Pancreas (tissue), 10 donors: ENCODE measurements at places on chromosomes 12 and 14. TPM values are rescaled to one million over a fixed set of nuclear protein-coding genes. Genes with fewer than 3 reads are reported as not detected.

The NTF3 gene
- 0.63 TPM for polyA plus RNA-seq

The PAH gene
- polyA plus RNA-seq = 42.0 TPM

The C12orf54 gene
- polyA plus RNA-seq = 0.77 TPM

The CD163 gene
- 8.5 TPM for polyA plus RNA-seq

The DGLUCY gene
- polyA plus RNA-seq = 31.9 TPM

The GLS2 gene
- polyA plus RNA-seq = 35.5 TPM

The SETD1B gene
- 9.2 TPM for polyA plus RNA-seq

The FLRT2 gene
- 119 TPM for polyA plus RNA-seq

The DACT1 gene
- polyA plus RNA-seq = 0.80 TPM

The GLIPR1 gene
- polyA plus RNA-seq = 0.68 TPM

The OR6J1 gene
- 0.05 TPM for polyA plus RNA-seq

GRCh38 chr14:20631023-20631879 lies 10.2 kb downstream of the OR6S1 start:
- peaks cover 5% of the 10 kb centered on the region for H3K4me1 ChIP-seq
- H3K36me3 ChIP-seq = no peaks in the 10 kb centered on the region
- H3K4me3 ChIP-seq = no peak overlapping the region
- H3K27ac ChIP-seq = no peak overlapping the region
- H3K27me3 ChIP-seq = no peaks in the 10 kb centered on the region
- DNase-seq = no peak

DNA sequence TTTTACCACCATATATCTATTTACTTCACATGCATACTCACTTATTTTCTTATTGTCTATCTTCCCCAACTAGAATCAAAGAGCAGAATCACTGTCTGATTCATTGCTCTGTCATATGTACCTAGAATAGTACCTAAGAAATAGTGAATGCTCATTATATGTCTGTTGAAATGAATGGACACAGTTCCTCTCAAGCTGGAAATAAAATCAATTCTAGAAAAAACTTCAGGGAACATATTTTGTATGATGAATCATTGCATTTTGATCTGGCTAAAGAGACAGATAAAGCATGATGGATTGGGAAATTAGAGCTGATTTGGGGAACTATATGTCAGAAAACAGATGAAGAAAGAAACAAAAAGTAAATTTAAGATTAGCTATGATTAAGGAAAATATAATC lies 623.3 kb downstream of the C12orf50 start:
- no peak overlapping the region for H3K4me3 ChIP-seq
- H3K27me3 ChIP-seq = no peaks in the 10 kb centered on the region
- DNase-seq = no peak
- H3K4me1 ChIP-seq = no peaks in the 10 kb centered on the region

DNA sequence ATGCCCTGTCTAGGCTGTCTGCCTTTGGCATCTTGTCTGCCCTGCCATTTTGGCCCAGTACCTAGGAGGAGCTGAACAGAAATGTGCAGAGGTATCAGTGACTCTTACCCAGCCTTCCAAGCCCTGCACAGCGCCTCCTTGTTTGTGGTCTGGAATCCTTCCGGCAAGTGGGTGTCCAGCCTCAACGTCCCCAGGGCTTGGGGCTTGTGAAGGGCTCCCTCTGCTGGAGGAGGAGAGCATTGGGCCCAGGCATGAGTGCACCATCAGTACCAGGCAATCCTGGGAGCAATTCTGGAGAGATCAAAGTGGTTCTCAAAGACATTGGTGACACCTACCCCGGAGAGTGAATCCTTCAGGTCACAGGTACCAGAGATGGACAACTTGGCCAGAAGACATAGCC lies 2.4 kb upstream of the TCL1B start:
- DNase-seq = no peak
- H3K27me3 ChIP-seq = no peaks in the 10 kb centered on the region
- no peak overlapping the region for H3K4me3 ChIP-seq
- H3K36me3 ChIP-seq = no peaks in the 10 kb centered on the region

GRCh38 chr12:13124656-13125505 lies 21.4 kb upstream of the GSG1 start:
- no peaks in the 10 kb centered on the region for H3K27me3 ChIP-seq
- no peak overlapping the region for H3K27ac ChIP-seq
- DNase-seq = no peak
- H3K36me3 ChIP-seq = no peaks in the 10 kb centered on the region
- no peaks in the 10 kb centered on the region for H3K4me1 ChIP-seq

- H3K4me3 ChIP-seq = no peak overlapping the region
- DNase-seq = no peak
- no peak overlapping the region for H3K27ac ChIP-seq
- H3K4me1 ChIP-seq = peaks cover 10% of the 10 kb centered on the region
- H3K27me3 ChIP-seq = no peaks in the 10 kb centered on the region
Observed at GRCh38 chr14:66493750-66494149, 7.6 kb downstream of the CCDC196 start.

GRCh38 chr12:108121320-108121719 lies 7.8 kb upstream of the WSCD2 start:
- H3K27me3 ChIP-seq = no peaks in the 10 kb centered on the region
- H3K4me3 ChIP-seq = no peak overlapping the region
- no peak for DNase-seq
- no peak overlapping the region for H3K27ac ChIP-seq
- H3K36me3 ChIP-seq = no peaks in the 10 kb centered on the region

- H3K27ac ChIP-seq = no peak overlapping the region
- H3K36me3 ChIP-seq = no peaks in the 10 kb centered on the region
Observed at GRCh38 chr14:101028971-101029667, 125.6 kb upstream of the RTL1 start.

DNA sequence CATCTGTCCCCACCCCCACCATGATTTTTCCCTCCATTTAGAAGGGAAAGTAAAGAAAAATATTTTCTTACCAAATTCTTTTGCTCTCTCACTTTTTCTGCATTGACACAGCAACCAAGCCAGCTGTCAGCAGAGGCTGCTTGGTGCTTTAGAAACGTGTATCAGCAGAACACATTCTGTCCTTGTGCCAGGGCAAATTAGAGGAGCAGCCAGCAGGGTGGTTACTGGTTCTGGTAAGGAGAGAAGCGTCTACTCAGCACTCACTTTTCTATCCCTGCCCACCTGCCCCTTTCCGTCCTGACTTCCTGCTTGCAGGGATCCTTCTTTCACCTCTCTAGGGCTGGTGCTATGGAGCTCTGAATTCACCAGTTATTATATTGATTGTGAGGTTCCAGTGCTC lies 327.5 kb upstream of the PDE3A start:
- no peaks in the 10 kb centered on the region for H3K4me1 ChIP-seq
- no peak for DNase-seq
- no peaks in the 10 kb centered on the region for H3K36me3 ChIP-seq

- no peak for DNase-seq
- H3K27ac ChIP-seq = no peak overlapping the region
- no peak overlapping the region for H3K4me3 ChIP-seq
- H3K27me3 ChIP-seq = no peaks in the 10 kb centered on the region
- H3K36me3 ChIP-seq = no peaks in the 10 kb centered on the region
- no peaks in the 10 kb centered on the region for H3K4me1 ChIP-seq
Observed at GRCh38 chr12:108939594-108939993, 59.7 kb downstream of the DAO start.

DNA sequence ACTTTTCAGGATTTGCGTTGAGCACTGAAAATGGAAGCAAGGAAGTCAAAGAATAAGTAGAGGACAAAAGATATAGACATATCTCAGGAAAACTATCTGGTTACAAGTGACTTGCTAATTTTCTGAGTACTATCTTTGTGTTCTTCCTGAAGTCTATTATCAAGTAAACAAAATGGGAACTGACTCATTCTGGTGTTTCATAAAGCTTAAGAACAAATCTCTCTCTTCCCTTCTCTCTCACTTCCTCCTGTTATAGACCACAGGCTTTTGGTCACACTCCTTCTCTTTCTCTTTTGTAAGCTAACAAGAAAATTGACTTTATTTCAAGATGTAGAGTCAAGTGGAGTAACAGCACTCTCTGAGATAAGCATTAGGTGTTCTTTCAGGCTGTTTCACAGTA lies 406.6 kb upstream of the SYT1 start:
- no peak overlapping the region for H3K27ac ChIP-seq
- no peaks in the 10 kb centered on the region for H3K4me1 ChIP-seq
- no peaks in the 10 kb centered on the region for H3K36me3 ChIP-seq

DNA sequence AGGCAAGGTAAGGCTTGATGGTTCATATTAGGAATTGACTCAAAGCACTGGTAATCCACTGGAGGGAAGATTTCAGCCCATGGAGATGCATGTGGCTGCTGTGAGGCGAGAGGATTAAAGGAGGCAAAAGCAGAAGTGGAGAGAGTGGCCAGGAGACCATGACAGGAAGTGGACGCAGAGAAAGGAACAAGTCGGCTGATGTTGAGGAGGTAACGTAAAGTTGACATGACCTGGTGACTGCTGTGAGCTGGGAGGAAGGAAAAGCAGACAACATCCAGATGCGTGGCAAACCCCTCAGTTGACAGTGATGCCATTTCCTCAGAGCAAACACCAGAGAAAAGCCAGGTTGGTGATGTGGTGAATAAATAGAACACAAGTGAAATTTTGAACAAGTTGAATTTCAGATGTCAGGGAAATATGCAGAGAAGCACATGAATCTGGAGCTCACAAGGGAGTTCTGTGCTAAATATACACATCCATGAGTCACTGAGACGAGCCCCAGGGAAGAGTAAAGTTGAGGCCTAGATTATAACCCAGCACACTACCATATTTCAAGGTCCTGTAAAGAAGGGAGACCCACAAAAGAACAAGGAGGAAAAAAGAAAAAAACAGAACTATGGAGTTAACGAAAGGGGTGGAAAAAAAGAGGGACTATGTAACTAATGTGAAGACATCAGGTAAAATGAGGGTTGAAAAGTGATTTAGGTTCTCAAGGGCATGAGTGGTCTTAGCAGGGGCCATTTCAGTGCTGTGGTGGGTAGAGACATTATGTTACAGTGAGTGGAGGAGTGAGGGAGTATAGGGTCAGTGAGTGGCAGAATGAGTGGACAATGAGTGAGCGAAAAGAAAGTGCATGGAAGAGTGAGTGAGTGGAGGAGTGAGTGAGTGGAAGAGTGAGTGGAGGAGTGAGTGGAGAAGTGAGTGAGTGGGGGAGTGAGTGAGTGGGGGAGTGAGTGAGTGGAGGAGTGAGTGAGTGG lies 61.6 kb upstream of the GZMB start:
- H3K27ac ChIP-seq = no peak overlapping the region
- H3K4me1 ChIP-seq = no peaks in the 10 kb centered on the region
- H3K4me3 ChIP-seq = no peak overlapping the region
- no peaks in the 10 kb centered on the region for H3K36me3 ChIP-seq
- no peak for DNase-seq

DNA sequence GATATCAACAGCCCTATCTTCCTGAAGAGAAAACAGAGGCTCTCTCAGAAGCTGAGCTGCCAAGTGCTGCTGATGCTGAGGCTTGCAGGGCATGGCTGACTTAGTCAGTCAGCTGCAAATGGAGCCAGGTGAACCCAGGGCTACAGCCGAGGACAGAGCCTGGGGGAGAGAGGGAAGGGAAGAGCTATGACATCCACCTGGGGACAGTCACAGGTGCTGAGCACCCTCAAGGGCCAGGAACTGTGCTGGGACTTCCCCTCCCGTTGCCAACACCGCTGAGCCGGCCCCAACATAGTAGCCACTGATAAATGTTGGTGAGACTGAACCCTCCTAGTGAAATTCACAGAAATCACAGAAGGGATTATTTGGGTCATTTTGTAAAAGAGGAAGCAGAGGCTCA lies 6.7 kb upstream of the CHGA start:
- no peak for DNase-seq
- H3K4me1 ChIP-seq = no peaks in the 10 kb centered on the region
- no peak overlapping the region for H3K27ac ChIP-seq
- no peaks in the 10 kb centered on the region for H3K36me3 ChIP-seq
- no peak overlapping the region for H3K4me3 ChIP-seq

GRCh38 chr14:103735439-103735814 lies 19.8 kb downstream of the ZFYVE21 start:
- H3K36me3 ChIP-seq = peaks cover 12% of the 10 kb centered on the region
- H3K4me1 ChIP-seq = peaks cover under 1% of the 10 kb centered on the region
- no peaks in the 10 kb centered on the region for H3K27me3 ChIP-seq
- H3K4me3 ChIP-seq = no peak overlapping the region
- no peak for DNase-seq
- H3K27ac ChIP-seq = no peak overlapping the region

DNA sequence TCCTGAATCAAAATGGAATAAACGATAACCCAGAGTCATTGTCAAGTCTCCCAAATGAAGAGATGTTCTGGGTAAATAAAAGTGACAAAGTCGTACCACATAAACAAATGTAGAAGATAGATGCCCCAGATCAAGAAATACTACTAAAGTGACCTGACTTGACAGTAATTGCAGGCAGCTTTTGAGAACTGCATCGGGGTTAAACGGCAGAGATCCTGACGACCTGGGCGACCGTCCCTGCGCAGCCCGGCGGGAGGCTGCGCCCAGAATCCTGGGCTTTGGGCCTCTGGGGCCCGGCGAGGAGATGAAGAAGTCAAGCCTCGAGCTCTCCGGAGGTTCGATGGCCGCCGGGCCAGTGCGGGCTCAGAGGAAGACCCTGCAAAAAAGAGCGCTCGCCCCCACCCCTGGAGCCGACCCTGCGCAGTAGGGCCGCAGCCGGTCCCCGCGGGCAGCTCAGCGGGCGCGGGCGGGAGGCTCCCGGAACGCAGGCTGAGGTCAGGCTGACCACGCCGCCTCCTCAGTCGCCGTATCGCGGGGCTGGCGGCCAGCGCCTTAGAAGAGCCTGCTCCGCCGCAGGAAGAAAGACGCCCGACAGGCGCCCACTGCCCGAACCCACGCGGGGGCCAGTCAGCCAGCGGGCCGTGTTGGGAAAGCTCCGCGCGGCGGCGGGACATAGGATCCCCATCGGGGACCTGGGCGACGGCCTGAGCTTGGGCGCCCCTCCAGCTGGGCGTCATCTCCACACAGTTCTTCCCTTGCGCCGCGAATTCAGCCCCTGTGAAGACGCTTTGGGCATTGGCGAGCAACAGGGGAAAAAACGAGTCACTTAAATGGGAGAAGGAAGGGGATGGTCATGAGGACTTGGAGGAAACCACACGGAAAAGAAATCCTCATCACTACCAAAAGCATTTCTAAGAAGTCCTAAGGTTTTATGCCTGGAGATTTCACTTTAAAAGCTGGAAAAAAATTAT lies 16.0 kb downstream of the NKX2-1 start:
- H3K4me3 ChIP-seq = no peak overlapping the region
- peaks cover 2% of the 10 kb centered on the region for H3K4me1 ChIP-seq
- H3K36me3 ChIP-seq = no peaks in the 10 kb centered on the region

- H3K4me3 ChIP-seq = no peak overlapping the region
- no peaks in the 10 kb centered on the region for H3K36me3 ChIP-seq
- H3K27ac ChIP-seq = no peak overlapping the region
- no peaks in the 10 kb centered on the region for H3K27me3 ChIP-seq
Observed at GRCh38 chr12:111570084-111570961, 28.8 kb downstream of the ATXN2 start.

DNA sequence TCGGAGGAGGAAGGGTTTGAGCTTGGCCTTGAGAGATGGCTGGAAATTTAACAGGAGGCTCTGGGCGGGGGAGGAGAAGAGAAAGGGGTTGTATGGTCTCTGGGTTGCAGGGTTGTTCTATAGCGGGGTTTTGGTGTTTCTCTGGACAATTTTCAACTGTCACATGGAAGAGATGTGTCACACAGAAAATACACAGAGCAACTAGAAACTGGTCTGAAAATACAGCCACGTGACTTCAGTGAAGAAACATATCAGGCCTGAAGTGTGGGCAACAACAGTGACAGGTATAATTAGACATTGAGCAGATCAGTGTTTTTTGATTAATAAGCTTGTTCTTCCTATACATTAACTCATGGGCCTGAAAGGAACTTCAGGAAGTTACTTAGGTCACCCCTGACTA lies 205.3 kb upstream of the HMGA2 start:
- no peaks in the 10 kb centered on the region for H3K27me3 ChIP-seq
- no peaks in the 10 kb centered on the region for H3K4me1 ChIP-seq
- no peak overlapping the region for H3K4me3 ChIP-seq
- no peaks in the 10 kb centered on the region for H3K36me3 ChIP-seq
- DNase-seq = no peak
- no peak overlapping the region for H3K27ac ChIP-seq
